ENCODE measurements at places on chromosomes 2 and 18. TPM values are rescaled to one million over a fixed set of nuclear protein-coding genes. Genes with fewer than 3 reads are reported as not detected.

The PXDN gene
- 222 TPM for polyA plus RNA-seq

The DPP10 gene
- not detected for polyA plus RNA-seq

The PMAIP1 gene
- 9.3 TPM for polyA plus RNA-seq

The CYTIP gene
- polyA plus RNA-seq: not detected

The PID1 gene
- 8.6 TPM for polyA plus RNA-seq

The ASPRV1 gene
- 0.24 TPM for polyA plus RNA-seq

The CCDC141 gene
- not detected for polyA plus RNA-seq

The FAHD2B gene
- 1.8 TPM for polyA plus RNA-seq

The LYPD1 gene
- 0.51 TPM for polyA plus RNA-seq

The PHOSPHO2 gene
- 3.8 TPM for polyA plus RNA-seq

The RIT2 gene
- polyA plus RNA-seq: not detected

The ZDBF2 gene
- 2.5 TPM for polyA plus RNA-seq

The POTEJ gene
- not detected for polyA plus RNA-seq

The SMYD1 gene
- polyA plus RNA-seq: 0.09 TPM

The UBE2E3 gene
- polyA plus RNA-seq: 184 TPM

The TIA1 gene
- polyA plus RNA-seq: 36.8 TPM

Measured in GM23248 (cell line).